Activated CD8-positive, alpha-beta memory T cell treated with anti-CD3 and anti-CD28 coated beads for 1 hour (primary cell): ENCODE measurements at places on chromosomes 12 and 14.

- DNase-seq, result no peak
Measured at GRCh38 chr12:80802652-80803400, 86.1 kb downstream of the MYF5 start.

DNA sequence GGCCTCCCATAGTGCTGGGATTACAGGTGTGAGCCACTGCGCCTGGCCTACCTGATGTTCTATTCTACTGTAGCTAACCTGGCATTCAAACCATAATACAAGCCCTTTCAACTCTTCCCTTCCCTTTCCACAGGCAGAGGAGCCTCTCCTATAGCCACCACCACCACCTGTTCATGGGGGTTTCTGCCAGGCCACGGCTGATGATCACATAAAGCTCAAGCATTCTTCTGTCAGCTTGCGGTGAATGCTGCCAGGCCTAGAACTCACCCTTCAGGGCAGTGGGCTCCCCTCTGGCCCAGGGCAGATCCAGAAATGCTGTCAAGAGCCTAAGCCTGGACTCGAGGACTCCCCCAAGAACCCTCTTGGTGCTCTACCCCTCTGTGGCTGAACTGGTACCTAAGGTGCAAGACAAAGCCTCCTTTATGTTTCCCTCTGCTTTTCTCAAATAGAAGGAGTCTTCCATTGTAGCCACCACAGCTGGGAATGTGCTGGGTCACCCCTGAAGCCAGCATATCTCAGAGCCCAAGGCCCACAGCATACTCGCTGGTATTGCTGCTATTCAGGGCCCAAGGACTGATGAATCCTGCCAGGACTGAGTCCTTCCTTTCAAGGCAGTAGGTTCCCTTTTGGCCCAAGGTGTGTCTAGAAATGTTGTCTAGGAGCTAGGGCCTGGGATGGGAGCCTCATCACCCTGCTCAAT, 3.4 kb upstream of the DLGAP5 start:
- no peak for DNase-seq

DNA sequence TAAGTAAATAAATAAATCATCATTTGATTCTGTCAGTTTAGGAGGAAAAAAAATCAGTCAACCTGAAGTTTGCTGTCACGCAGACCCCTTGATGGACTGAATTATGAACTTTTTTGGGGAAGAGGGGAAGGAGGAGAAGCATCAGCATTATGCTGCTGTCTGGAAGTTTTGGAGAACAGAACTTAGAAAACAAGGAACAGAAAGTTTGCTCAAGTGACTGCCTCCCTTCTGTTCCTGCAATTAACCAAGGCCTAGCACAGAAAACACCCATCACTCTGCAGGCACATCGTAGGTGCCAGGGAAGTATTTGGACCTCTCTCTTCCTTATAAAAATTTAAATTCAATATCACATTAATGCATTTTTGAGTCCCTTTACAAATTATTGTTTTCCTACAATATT, 283.8 kb downstream of the VRK1 start:
- no peak for DNase-seq

DNA sequence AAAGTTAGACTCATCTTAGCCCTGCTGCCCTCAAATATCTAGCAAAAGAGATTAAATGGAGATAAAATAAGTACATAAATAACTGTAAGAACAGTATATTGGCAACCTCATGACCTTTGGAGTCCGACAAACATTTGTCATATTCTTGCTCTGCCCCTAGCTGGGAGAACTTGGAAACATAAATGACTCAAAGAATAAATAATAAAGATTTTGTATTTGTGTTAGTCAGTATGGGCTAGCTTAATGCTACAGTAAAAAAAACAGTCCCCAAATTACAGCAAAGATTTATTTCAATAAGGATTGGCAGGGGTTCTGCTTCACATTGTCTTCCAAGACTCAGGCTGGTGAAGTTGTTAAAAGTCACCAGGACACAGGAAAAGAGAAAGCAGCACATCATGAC, 220.7 kb downstream of the EGLN3 start:
- DNase-seq, result no peak

DNA sequence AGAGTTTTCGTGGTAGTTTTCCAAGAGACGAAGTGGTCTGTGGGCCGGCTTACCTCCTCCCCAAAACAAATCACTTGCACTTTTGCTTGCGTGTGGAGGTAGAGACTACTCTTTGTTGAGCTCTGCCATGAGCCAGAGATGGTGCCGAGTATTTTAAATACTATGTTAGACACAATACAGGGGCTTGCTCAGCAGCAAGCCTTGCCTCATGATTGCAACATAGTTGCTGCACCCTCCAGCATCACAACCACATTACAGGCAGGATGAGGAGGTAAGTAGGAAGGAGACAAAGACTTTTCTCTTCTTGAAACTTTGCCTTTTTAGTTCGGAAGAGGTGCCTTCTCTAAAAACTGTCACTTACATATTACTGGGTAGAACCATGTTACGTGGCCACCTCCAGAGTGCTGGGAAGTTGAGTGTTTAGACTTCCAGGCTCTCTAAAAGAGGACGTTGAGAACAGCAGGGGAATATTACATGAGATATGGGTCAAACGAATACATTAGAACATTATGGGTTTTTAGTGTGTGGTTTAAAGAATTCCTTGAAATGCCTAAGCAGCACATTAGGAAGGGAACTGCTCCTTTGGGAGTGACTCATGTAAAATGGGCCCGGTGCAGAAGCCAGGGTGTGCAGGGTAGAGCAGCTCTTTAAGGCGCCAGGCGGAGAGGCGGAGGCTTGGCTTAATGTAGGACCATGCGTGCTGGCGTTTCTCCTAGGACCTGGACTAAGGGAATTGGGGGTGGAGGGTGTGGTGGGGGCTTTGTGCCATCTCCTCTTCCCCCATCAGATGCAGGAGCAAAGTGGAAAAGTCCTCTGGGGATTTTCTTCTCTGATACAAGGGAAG, 110.6 kb upstream of the PRMT8 start:
- DNase-seq, result no peak

GRCh38 chr12:8876887-8877286, 37.4 kb upstream of the PHC1 start:
- DNase-seq, result no peak

DNA sequence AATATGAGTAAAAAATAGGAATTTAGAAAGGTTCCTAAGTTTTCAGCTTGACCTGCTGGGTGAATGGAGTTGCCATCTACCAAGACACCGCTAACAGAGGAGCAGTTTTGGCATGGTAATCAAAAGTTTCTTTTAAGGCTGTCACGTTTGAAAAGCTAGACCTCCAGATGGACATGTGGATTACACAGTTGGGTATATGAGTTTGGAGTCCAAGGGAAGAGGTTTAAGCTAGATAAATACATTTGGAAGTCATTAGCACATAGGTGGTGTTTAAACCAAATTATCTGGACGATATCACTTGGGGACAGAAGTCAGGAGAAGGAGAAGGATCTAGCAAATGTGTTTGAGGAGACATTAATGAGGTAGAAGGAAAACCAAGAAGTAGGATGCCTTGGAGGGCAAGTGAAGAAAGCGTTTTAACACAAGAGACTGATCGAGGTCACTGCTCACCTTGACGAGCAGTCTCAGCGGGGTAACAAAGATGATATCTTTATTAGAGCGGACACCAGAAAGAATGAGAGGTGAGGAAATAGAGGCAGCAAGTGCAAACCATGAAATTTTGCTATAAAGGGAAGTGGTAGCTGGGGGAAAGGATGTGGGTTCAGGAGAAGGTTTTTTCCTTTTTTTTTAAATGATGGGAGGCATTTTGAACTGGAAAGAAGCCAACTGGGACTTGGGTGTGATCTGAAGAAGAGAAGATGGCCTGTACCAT, 17.6 kb downstream of the PNP start:
- DNase-seq, result no peak

DNA sequence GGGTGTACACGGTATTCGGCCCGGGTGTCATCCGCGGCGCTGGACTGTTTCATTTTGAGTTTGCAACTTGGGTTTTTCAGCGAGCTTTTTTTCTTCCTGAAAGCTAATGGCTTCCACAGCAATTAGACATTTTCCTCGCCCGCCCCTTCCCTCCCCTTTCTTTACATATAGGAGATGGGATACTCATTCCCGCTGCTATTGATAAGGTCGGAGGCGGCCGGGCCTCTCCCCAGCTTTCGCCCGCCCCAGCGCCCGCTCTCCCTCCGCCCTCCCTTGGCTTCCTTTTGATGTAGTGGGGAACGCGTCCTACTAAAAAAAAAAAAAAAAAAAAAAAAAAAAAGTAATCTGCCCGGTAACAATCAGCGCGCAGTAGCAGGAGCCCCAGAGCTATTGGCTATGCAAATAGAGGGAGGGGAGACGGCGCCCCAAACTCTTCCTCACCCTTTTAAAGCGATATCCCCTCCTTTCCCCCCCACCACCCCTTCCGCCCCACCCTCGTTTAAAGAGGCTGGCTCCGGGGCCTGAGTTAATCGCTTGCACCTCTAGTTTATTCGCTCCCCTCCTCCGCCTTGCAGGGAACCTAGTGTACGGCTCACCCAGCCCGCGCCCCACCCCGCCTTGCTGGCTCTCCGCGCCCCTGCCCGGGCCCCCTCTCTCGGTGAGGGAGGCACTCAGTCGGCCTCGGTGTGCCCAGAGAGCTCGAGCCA, 1.7 kb upstream of the CCND2 start:
- peak; percentile 69 for DNase-seq

DNA sequence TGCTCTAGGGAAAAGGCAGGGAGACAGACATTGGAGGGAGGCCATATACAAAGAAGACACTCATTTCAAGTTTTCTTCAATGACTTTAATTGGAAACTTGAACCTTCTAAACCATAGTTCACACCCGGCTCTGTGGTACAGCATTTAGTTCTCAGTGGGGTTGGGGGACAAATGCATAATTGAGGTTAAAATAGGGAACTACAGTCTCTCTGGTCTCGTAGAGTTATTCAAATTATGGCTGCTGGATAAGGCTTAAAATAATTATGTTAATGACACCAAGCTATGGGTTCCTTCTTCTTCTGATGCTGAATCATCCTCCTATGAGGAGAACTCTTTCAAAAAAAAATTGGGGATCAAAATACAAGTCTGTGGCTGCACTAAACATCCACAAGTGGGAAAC, 3.8 kb upstream of the RPAP3 start:
- DNase-seq, result no peak

- DNase-seq, result no peak
Measured at GRCh38 chr12:116130431-116130830, 147.1 kb downstream of the MED13L start.

- no peak for DNase-seq
Measured at GRCh38 chr14:102806447-102806846, 29.2 kb downstream of the TRAF3 start.

GRCh38 chr12:18283831-18284230, 22.5 kb downstream of the PIK3C2G start:
- DNase-seq, result no peak

GRCh38 chr12:19576506-19577280, 137.4 kb downstream of the AEBP2 start:
- no peak for DNase-seq

- DNase-seq, result no peak
Measured at GRCh38 chr12:111635524-111635923, 36.4 kb upstream of the ATXN2 start.

- no peak for DNase-seq
Measured at GRCh38 chr12:20482491-20483054, 114.2 kb downstream of the PDE3A start.

DNA sequence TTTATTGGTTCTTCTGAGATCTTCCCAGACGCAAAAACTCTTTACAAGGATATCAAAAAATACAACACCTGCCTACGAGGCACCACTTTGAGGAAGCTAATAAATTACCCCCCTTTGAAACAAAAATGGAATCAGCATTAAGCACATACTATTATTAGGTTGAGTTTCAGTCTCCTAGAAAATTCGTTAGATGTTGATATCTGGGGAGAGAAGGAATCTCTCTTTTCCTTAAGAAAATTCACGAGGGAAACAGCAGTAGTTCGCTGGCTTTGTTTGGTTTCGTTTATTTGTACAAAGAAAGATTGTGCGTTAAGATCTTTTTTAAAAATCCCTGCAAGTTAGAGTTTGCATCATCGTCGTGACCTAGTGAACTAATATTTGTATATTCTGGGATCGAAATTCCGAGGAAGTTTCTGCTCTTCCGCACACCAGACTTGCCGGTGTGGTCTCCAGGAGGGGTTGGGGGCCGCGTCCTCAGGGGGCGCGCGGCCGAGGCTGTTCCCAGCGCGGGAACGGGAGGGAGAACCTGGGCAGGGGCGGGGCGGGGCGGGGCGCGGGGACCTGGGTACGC, 12.1 kb downstream of the NKX2-1 start:
- DNase-seq, result no peak

GRCh38 chr14:98288825-98289224, 983.2 kb downstream of the BCL11B start:
- no peak for DNase-seq

GRCh38 chr12:25417071-25417470, 136.0 kb downstream of the LMNTD1 start:
- no peak for DNase-seq

DNA sequence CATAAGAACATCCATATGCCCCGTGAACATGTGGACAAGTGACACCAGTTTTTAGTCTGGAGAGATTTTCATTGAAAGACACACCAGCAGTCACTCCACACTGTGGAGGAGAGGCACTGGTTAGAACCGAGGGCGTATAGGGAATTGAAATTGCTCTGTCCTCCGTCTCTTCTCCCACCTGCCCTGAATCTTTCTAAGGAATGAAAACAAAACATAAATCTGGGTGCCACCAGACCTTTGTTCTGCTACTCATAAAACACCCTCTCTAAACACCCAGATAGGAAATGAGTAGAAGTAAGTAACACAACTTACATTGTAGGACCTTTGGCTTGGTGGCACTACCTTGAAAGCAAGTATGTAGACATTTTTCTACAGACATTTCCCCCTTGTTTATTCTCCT, 37.1 kb upstream of the STON2 start:
- no peak for DNase-seq

DNA sequence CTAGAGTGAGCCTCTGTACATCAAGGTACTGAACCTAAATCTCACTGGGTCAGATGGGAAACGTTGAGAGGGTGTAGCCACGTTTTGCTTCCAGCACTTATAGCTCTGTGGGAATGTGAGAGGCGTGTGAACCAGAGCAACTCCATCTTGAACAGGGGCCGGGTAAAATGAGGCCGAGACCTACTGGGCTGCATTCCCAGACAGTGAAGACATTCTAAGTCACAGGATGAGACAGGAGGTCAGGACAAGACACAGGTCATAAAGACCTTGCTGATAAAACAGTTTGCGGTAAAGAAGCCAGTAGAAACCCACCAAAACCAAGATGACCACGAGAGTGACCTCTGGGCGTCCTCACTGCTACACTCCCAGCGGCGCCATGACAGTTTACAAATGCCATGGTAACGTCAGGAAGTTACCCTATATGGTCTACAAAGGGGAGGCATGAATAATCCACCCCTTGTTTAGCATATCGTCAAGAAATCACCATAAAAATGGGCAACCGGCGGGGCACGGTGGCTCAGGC, 63.4 kb upstream of the NCOR2 start:
- DNase-seq, result no peak

DNA sequence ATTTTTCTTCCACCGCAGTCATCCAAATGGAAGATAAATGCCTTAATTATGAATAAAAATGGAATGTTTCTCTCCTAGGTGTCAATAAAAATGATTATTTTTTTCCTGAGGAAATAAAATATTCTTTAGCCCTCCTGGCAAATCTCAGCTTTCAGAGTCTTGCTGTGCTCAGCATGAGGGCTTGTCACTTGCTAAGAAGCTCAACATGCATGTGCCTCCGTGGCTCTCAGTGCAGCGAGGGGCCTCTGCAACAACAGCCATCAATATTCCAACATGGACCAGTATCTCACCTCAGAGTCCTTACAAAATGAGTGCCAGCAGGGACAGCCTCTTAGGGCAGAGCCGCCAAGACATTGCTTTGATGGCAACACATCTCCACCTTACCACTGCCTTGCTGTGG, 159.5 kb upstream of the TMPO start:
- DNase-seq, result no peak
